ENCODE measurements at places on chromosomes 2 and 18.

DNA sequence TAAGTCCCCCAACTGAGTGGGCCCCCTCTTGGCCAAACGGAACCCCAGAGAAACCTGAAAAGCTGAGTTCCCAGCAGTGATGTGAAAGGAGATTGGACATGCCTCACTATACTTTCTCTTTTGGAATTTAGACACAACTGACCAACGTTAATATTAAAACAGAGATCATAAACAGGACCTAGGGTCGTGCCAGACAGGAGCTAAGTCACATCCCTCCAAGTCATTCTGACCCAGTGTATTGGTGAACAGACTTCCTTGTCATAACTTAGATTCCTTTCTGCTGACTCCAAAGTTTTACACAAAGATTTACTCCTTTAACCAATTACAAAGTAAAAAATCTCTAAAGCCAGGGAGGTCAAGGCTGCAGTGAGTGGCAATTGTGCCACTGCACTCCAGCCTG lies 46.9 kb downstream of the UXS1 start:
- DNase-seq: no peak

DNA sequence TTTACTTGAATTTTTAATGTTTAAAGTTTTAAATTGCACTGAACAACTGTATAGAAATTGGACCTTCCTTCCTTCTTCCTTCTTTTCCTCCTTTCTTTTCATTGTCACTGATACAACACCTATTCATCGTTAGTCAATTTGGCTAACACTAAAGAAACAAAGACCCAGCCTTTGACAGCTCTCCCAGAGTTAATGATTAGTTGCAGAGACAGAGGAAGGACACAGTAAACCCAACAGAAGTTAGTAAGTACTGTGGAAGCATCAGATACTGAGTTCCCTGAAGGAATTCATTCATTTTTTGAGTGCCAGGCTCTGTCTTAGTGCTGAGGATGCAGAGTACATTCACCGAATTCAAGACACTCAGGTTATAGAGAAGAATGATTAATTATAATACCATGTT lies 77.9 kb upstream of the RAB27B start:
- DNase-seq: no peak

- no peak for DNase-seq
Measured at GRCh38 chr18:21761471-21762115, 21.0 kb downstream of the MIB1 start.

GRCh38 chr18:79789901-79790890 lies 7.5 kb upstream of the KCNG2 start:
- DNase-seq: no peak

DNA sequence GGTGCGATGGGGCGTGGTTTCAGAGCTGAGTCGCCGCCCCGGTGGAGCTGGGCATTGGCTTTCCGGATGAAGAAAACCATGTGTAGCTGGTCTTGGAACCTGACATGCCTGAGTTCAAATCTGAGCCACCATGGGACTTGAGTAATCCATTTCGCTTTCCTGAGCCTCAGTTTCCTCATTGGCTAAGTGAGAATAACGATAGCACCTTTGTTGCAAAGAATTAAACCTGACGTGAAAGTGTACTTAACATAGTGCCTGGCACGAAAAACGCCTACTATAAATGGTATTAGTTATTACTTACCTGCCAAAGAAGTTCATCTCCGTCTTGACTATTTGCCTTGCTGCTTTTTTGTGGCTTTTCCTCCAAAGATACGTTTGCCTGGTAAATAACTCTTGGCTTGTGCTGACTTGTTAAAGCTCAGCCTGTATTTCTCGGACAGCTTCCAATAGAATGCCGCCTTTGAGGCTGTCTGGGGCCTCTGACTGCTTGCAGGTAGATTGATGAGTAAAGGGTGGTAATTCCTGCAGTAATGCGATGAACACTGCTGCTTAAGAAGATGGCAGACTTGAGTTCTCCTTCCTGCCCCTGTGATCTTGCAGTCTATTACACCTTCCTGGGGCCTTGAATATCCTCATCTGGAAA lies 1.3 kb downstream of the CDCA7 start:
- no peak for DNase-seq

DNA sequence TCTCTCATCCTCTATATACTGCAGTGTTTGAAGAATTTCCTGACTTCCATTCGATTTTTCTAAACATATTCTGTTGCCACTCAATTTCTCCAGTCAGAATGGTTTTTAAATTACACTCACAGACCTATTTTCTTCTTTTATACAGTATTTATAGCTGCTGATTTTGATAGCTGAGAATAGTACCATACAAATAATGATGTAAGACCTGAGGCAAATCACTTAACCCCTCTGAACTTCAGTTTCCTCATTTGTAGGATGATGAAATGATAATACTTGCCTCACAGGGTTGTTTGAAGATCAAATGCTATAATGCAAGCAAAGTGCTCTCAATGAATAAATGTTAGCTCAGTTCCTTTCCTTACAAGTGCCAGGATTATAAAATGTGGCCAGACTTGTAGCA lies 241.8 kb downstream of the CPS1 start:
- DNase-seq: no peak

DNA sequence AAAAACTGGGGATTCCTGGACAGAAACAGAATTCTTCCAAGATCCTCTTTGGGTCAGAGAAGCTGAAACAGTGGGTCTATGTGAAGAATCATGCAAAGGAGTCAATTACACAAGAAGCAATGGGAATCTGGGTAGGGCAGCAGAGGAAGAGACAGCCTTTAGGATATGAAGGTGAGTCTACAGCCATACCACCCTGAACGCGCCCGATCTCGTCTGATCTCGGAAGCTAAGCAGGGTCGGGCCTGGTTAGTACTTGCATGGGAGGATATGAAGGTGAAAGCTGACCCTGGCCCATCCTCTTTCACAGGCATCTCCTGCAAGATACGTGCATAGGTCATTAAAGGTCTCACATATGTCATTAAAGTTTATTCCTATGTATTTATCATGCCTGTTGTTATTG lies 1080.9 kb upstream of the FANCL start:
- DNase-seq: no peak

- DNase-seq: no peak
Measured at GRCh38 chr2:236177604-236177966, 9.4 kb upstream of the GBX2 start.

Measured in activated T-cell treated with anti-CD3 and anti-CD28 coated beads, Interleukin-2, amount 50 U/mL, for 24 hours (primary cell).